Progenitor cell of endocrine pancreas (in vitro differentiated cells): ENCODE measurements at places on chromosomes 16 and 17. TPM values are rescaled to one million over a fixed set of nuclear protein-coding genes. Genes with fewer than 3 reads are reported as not detected.

DNA sequence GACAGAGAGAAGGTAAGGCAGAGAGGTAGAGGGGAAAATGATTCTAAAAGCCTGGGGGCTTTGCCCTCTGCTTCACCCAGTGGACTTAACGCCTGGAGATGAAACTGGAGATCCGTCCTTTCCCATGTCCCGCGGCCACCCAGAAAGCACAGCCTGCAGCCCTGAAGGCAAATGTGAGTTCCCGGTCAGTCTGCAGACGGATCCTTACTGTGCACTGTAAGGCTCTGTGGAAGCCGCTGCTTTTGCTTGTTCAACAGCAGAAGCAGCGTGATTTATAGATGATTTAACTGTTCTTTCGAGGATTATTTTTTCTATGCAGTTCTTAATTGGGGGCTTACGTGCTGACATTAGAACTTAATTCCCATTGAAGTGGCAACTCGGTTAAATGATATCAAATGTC, 290.4 kb downstream of the FOXL1 start:
- no peak for DNase-seq

The CDRT15 gene
- total RNA-seq, result not detected in 2 replicates

GRCh38 chr17:60090417-60090816, 11.7 kb upstream of the HEATR6 start:
- no peak for DNase-seq

GRCh38 chr17:4678448-4679026, 25.4 kb downstream of the PELP1 start:
- DNase-seq, result no peak

- no peak for DNase-seq
Measured at GRCh38 chr16:47694543-47694942, 233.4 kb downstream of the PHKB start.
